Hepatocyte (in vitro differentiated cells): ENCODE measurements at places on chromosomes 1 and 21.

DNA sequence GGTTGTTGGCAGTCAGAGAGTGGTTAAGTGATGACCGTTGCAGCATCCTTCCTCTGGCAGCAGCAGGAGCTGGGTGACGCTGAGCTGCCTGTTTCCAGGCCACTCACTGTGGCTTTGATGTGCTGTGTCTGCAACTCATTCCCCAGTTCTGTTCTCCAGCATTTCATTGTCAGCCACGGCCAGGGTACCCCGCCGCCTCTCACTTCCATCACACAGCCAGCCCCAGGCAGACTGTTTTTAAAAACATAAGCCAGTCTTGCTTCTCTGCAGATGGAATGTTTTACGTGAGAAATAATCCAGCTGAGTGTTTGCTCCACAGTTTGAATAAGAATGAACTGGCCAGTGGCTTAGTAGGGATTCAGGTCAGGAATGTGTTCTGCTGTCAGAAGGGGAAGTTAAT is 21.5 kb upstream of the ST6GALNAC3 start:
- peak; percentile 26 for DNase-seq

- DNase-seq, result no peak
These were observed 38.0 kb downstream of the CFAP74 start for GRCh38 chr1:1965546-1965945.

GRCh38 chr1:204344665-204345355 is 14.9 kb downstream of the PLEKHA6 start:
- DNase-seq, result no peak

- DNase-seq, result no peak
These were observed 267.0 kb downstream of the KCTD3 start for GRCh38 chr1:215833941-215834729.

GRCh38 chr1:92404661-92405060 is 82.1 kb downstream of the GFI1 start:
- no peak for DNase-seq

DNA sequence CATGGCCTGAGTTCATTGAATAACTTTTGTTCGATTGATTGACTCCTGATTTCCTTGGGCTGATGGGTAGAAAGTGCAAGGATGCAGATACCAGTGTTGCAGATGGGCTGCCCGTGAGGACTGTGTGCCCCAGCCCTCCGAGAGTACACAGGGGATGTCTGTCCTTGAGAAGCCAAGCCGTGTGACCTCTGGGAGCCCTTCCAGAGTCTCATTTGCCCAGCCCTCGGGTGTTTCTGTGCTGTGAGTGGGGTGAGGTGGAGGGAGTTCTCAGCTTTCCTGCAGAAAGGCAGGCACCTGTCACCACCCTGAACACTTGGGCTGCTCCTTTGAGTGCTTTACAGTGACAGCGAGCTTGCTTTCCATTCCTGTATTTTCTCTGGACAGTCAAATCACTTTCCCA is 96.4 kb upstream of the CACNA1E start:
- DNase-seq, result no peak

- DNase-seq, result no peak
These were observed 1705.3 kb downstream of the NCAM2 start for GRCh38 chr21:22703521-22703920.

DNA sequence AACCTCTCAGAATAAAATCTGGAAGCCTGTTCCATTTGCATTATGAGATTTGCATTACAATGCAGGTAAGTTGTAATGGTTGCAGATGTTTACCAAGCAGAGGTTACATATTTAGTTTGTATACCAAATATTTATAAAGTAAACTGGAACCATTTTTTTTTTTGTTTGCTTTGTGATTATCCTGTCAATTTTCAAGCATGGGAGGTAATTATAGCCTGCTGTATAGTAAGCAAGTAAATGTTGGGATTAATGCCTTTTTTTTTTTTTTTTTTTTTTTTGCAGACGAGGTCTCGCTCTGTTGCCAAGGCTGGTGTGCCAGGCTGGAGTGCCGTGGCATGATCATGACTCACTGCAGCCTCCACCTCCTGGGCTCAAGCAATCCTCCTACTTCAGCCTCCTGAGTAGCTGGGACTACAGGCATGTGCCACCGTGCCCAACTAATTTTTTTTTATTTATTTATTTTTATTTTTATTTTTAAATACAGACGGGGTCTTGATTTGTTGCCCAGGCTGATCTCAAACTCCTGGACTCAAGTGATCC is 21.0 kb downstream of the NFYC start:
- no peak for DNase-seq

GRCh38 chr1:35506960-35507912 is 50.0 kb downstream of the KIAA0319L start:
- no peak for DNase-seq
